ENCODE measurements at places on chromosomes 11 and 22. TPM values are rescaled to one million over a fixed set of nuclear protein-coding genes. Genes with fewer than 3 reads are reported as not detected.

The KRTAP5-11 gene
- total RNA-seq: not detected

The FJX1 gene
- total RNA-seq: 5.9 TPM

The DRAP1 gene
- 85.3 TPM for total RNA-seq

DNA sequence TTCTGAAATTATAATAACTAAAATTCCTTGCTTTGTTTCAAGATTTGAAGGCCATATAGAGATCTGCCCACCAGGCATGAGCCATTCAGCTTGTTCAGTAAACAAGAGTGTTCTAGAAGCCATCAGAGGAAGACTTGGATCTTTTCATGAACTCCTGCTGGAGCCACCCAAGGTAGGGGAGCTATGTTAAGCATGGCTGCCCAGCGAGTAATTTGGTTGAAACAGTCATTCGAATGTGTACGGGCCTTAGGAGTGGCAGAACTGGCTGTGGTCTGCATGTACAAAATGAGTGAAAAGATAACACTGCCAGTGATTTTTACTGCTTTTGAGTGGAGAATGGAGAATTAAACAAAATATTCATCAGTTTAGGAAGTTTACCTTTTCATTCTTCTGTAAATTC, 103.7 kb downstream of the PPP6R3 start:
- no peak for DNase-seq

- DNase-seq: no peak
Observed at GRCh38 chr22:49663311-49663711, 164.4 kb downstream of the BRD1 start.

DNA sequence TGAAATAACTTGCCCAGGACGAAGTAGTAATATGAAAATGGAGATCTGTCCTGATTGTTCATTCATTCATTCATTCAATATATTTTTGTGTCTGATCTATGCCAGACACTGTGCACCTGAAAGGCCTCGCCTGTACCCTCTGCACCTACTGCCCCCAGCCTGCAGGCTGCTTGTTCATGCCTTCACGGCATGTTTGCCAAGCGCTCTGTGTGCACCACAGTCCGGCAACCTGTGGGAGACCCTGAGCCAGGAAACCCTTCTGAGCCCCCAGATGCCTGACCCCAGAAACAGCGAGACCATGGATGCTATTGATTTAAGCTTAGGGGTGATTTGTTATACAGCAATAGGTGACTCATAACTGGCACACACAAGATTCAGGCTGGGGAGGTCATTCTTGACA, 47.0 kb downstream of the RTL6 start:
- DNase-seq: no peak
